ENCODE measurements at places on chromosomes 11 and 22. TPM values are rescaled to one million over a fixed set of nuclear protein-coding genes. Genes with fewer than 3 reads are reported as not detected.
A peak's percentile ranks its signal among the peaks of the same experiment; 100 is the strongest.

- no peak overlapping the region for H3K27ac ChIP-seq
- no peaks in the 10 kb centered on the region for H3K27me3 ChIP-seq
- H3K4me1 ChIP-seq = no peaks in the 10 kb centered on the region
- H3K4me3 ChIP-seq = no peak overlapping the region
These were observed 33.4 kb downstream of the INSC start for GRCh38 chr11:15148169-15148568.

DNA sequence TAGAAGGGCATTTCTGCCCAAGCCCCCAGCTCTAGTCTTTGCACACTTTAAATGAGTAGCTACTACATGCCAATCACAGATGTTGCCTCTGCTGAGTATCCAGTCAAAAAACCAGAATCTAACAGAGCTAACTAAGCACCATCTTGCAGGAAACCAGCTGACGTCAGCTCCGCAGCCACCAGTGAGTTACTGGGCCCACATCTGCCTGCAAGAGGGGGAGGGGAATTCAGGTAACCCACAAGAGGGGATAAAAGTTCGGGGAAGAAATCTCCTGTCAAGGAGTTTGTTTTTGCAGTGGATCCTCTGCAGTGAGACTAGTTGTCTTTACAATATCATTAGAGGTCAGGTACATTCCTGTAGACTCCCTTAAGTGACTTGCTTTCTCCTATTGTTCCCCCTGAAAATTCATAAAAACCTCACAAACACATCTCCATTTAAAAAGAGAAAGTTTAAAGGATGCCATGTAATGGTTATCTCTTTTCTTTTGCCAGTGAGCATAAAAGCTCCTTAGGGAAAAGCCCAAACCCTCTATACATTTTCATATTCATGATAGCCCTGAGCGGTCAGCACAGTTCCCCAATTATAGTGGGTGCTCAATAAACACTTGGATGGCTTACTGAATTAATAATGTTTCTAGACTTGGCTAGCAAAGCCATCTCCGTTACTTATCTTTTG is 9.3 kb downstream of the CD44 start:
- H3K27ac ChIP-seq = peak overlapping the region; percentile 69
- DNase-seq = no peak
- peaks cover 1% of the 10 kb centered on the region for H3K36me3 ChIP-seq
- no peaks in the 10 kb centered on the region for H3K27me3 ChIP-seq

- no peaks in the 10 kb centered on the region for H3K4me1 ChIP-seq
- no peaks in the 10 kb centered on the region for H3K36me3 ChIP-seq
- DNase-seq = no peak
- no peak overlapping the region for H3K4me3 ChIP-seq
- H3K27ac ChIP-seq = no peak overlapping the region
These were observed 883.9 kb downstream of the BRD1 start for GRCh38 chr22:48943567-48944432.

DNA sequence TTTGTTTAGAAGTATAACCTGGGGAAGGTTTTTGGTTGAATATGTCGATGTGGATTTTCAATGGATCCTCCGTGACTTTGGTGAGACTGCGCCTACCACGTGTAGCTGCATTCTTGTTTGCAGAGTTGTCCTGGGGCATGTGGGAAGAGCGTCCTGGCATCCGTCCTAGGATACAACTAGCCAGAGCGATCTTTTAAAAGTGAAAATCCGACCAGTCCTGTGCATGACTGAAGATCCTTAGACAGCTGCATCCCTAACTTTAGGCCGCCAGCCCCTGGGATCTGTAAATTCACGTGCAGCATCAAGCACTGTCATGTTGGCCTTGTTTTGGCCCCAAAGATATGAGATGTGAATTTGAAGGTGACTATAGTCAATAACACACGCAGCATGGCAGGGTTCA is 22.4 kb upstream of the THY1 start:
- H3K4me1 ChIP-seq = peaks cover 13% of the 10 kb centered on the region
- H3K4me3 ChIP-seq = no peak overlapping the region
- H3K27me3 ChIP-seq = no peaks in the 10 kb centered on the region
- no peaks in the 10 kb centered on the region for H3K36me3 ChIP-seq

GRCh38 chr11:112649856-112650255 is 311.4 kb upstream of the NCAM1 start:
- H3K4me1 ChIP-seq = no peaks in the 10 kb centered on the region
- H3K27me3 ChIP-seq = no peaks in the 10 kb centered on the region
- no peaks in the 10 kb centered on the region for H3K36me3 ChIP-seq
- DNase-seq = no peak

GRCh38 chr22:29156507-29156906 is 49.2 kb upstream of the EMID1 start:
- no peak overlapping the region for H3K27ac ChIP-seq
- no peaks in the 10 kb centered on the region for H3K27me3 ChIP-seq
- H3K4me3 ChIP-seq = no peak overlapping the region
- peaks cover 5% of the 10 kb centered on the region for H3K4me1 ChIP-seq
- H3K36me3 ChIP-seq = no peaks in the 10 kb centered on the region

GRCh38 chr11:14435717-14436512 is 63.7 kb downstream of the COPB1 start:
- H3K4me1 ChIP-seq = no peaks in the 10 kb centered on the region
- H3K4me3 ChIP-seq = no peak overlapping the region
- no peaks in the 10 kb centered on the region for H3K36me3 ChIP-seq
- H3K27ac ChIP-seq = no peak overlapping the region

DNA sequence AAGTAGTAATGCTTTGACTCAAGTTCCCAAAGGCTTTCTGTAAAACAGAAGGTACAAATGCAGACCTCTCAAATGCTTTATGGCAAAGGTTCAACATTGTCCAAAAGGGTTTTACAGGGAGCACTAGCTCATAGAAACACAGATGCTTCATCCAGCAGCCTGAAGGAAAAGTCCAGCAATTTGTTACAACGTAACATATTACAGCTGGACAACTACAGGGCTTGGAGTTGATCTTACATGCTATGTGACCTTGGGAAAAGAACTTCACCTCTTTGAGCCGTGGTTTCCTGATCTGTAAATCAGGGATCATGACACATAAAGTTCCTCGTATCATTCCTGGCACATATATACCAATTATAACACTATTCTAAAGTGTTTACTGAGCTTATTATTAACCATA is 84.9 kb downstream of the DDIAS start:
- no peak overlapping the region for H3K4me3 ChIP-seq
- peaks cover 3% of the 10 kb centered on the region for H3K36me3 ChIP-seq
- no peak overlapping the region for H3K27ac ChIP-seq
- H3K4me1 ChIP-seq = no peaks in the 10 kb centered on the region
- H3K27me3 ChIP-seq = no peaks in the 10 kb centered on the region

DNA sequence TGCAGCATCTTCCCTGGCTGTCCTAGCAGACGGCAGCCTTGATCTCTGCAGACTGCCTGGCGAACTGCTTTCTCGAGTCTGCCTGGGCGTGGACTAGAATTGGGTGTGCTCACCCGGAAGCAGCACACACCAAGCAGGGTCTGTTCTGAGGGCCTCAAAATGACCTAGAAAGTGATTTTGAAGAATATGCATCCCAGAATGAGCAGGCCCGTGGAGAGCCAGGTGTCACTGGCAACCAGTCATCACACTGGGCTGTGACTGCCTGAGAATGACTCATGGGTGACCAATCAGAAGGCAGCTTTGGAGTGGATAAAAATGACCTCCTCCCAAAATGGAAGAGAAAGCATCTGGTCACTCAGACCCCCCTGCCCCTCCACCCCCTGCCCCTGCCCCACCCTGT is 114.9 kb upstream of the NECTIN1 start:
- no peaks in the 10 kb centered on the region for H3K36me3 ChIP-seq
- DNase-seq = no peak
- H3K27me3 ChIP-seq = no peaks in the 10 kb centered on the region
- no peak overlapping the region for H3K27ac ChIP-seq
- no peaks in the 10 kb centered on the region for H3K4me1 ChIP-seq

MS4A14 gene
- 0.42 TPM for total RNA-seq

ASRGL1 gene
- 12.3 TPM for total RNA-seq

RAB39A gene
- 3.5 TPM for total RNA-seq

ZNF214 gene
- total RNA-seq = 0.57 TPM

RFPL3 gene
- not detected for total RNA-seq

PDE2A gene
- total RNA-seq = 1.1 TPM
